ENCODE measurements at places on chromosomes 7 and 10.

DNA sequence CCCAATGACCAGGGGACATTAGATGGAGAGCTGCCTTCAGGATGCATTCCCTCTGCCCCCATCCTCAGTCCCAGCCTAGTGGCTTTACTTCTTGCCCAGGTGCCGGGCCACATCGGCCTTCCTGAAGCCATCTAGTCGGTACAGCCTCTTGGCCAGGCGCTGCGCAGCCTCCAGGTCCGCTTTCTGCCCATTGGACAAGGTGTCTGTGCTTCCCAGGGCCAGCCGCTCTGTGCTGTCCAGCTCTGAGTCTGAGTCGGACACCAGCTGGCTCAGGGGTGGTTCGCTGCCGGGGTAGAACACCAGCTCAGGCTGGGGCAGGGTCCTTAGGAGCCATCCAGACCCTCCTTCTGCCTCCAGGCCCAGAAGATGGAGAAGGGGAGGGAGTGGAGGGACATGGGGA, 6.3 kb downstream of the PSD start:
- DNase-seq, result no peak

GRCh38 chr7:106840342-106840741, 24.7 kb upstream of the PIK3CG start:
- DNase-seq, result no peak

DNA sequence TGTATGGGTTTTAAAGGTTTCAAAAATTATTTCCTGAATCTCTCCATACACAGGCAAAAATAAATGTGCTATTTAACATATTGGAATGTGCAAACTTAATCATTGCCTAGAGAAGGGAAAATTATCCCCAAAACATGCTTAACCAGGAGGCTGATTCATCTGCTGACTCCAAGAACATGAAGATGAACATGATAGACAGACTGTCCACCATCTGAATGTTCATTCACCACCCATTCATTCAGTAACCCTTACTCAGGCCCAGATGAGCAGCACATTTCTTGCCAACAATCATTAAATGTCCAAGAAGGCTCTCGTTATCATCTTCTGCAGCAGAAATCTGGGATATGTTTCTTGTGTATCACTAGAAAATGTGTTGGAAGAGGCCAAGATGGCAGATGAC, 110.6 kb downstream of the PPP1R9A start:
- DNase-seq, result no peak

- no peak for DNase-seq
Observed at GRCh38 chr10:14502431-14502830, 171.7 kb upstream of the FRMD4A start.

DNA sequence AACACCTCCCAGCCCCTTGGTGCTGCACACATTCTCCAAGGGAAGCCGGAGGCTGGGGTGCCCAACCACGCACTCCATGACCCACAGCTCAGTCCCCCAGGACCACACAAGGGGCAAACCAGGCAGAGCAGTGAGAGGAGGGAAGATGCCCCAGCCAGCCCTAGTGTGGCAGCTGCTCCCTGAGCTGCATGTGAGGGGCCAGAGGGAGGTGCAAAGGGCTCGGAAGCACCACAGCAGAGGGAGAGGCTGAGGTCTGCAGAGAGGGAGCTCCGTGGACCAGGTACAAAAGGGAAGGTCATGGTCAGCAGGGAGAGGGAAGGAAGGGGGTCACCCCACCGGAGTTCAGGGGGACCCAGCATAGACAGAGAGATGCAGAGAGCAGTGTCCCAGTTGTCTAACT, 1.5 kb upstream of the CALML5 start:
- DNase-seq, result no peak

DNA sequence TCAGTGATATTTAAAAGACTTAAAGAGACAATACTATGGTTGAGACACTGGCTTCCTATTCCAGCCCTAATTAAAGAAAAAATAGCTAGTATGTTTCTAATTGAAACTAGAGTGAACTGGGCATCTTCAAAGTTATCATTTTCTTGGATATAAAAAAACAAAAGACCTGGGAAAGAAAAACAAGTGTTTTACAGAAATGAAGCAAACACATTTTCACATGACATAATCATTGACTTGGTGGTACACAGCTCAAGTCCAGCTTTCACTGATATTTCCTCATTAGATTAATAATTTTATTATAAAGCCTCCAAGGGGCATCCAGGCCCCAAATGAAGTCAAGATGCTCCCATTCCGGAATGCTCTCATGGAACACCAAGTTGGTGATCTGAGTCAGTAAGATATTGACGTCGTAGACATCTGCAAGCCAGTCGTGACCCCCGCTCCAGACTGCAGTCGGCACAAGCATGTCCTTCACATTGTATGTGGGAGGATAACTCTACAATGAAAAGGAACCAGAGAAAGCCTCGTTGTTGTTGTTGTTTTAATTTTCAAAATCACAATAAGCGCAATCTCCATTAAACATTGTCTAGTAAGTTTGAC, 7.5 kb upstream of the CH25H start:
- no peak for DNase-seq

- DNase-seq, result no peak
Observed at GRCh38 chr10:73522263-73522662, 26.4 kb upstream of the PPP3CB start.

DNA sequence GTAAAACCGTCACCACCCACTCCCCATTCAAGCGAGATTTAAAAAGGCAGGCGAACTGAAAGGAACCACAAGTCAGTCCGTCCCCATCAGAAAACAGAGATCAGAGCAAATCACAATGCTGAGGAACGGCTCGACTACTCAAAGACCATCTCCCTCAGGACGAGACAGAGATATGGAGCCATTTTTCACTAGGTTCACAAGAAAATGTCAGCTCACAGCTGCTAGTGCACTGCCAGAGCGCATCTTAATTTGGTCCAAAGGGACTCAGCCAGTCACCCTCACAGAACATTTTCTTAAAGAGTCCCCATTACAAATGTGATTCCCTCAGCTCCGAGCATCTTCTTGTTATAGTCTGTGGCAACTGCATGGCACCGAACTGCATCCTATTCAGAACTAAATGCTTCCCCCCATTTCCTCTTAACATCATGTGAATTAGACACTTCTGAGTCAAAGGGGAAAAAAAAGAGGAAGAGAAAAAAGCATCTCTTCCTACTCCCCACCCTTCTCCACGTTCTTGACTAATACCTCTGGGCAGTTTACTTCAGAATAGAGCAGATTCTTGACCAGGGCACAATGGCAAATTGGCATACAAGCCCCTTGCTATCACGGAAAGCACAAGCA, 683.9 kb downstream of the MAGI2 start:
- DNase-seq, result no peak

DNA sequence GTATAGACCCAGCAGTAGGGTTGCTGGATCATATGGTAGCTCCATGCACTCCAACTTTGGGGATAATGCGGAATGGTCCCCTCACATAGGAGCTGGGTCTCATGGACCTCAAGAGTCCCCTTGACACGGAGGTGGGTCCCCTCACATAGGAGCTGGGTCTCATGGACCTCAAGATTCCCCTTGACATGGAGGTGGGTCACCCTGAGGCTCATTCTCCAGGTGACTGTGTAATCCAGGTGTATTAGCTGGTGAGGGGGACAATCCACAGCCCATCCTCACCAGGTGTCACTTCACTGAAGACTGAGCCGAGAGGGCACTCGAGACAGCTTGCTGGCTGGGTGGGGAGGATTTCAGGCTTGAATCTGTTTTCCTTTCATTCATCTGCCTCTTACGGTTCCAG, 121.9 kb downstream of the PTPN20 start:
- no peak for DNase-seq

GRCh38 chr10:26441491-26442214, 3.5 kb downstream of the APBB1IP start:
- DNase-seq, result no peak

DNA sequence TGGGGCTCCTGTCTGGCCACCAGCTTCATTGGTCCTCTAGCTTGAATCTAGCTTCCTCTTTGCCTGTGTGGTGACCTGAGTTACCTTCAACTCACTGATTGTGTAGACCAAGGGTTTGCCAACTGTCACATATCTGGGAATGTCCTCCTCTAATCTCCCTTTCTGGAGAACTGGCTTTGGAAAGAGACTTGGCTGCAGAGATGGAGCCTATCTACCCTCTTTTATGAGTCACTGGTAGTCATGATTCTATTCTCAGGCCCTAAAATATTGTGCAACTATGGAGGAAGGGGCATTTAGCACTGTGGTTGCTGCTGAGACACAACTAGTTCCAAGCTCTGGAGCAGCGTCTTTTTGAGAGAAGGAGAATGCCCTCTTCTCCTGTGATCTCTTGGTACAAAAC, 691.3 kb downstream of the KCNMA1 start:
- no peak for DNase-seq
